Putamen (tissue), 1 donor: ENCODE measurements at places on chromosomes 2 and 18.

- DNase-seq, result no peak
Measured at GRCh38 chr2:9753276-9753600, 90.0 kb upstream of the TAF1B start.

- peak; percentile 45 for DNase-seq
Measured at GRCh38 chr18:21110713-21111345, 784 bp downstream of the ROCK1 start.

DNA sequence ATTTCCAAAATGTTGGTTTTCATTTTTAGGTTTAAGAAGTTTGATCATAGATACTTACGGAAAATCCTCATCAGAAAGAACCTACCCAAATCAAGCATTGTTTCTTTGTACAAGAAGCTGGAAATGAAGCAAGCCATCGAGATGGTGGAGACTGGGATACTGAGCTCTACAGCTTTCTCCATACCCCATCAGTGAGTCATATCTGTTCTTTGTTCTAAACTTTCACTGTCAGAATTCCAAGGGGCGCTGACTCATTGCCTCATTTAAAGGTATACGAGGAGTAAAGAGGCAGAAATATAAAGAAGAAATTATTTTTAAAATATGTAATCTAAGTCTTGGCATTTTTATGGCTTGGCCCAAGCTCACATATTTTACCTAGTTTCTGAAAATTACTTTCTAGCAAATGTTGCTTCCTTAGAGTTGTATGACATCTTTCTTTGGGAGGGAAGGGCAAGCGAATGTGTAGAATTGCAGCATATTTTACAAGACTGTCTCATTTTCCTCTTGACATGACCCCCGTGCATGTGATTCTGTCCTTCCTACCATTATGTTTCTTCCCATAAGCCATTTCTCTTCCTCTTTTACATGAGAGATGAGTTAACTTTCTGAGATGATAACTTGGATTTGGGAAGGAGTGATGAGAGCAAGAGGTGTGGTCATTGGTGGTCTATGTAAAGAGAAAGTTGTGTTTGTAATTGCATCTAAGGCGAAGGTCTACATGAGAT, 41.2 kb downstream of the SLC9A4 start:
- peak; percentile 45 for DNase-seq

DNA sequence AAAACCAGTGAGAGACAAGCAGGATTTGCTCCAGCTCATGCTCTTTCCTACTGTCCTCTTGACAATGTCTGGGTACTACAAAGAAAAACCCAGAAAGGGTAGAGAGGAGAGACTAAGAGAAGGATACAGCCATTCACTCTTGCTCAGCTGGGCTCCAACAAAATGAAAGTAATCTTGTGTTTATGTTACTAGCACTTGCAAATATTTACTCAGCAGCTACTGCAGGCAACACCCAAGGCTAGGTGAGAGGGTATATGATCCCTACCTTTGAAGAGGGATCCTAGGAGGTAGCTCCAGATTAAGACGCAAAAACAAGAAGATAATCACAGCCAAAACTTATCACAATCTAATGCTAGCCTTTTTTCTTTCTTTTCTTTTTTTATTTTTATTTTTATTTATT, 329.6 kb upstream of the ACVR2A start:
- DNase-seq, result no peak

DNA sequence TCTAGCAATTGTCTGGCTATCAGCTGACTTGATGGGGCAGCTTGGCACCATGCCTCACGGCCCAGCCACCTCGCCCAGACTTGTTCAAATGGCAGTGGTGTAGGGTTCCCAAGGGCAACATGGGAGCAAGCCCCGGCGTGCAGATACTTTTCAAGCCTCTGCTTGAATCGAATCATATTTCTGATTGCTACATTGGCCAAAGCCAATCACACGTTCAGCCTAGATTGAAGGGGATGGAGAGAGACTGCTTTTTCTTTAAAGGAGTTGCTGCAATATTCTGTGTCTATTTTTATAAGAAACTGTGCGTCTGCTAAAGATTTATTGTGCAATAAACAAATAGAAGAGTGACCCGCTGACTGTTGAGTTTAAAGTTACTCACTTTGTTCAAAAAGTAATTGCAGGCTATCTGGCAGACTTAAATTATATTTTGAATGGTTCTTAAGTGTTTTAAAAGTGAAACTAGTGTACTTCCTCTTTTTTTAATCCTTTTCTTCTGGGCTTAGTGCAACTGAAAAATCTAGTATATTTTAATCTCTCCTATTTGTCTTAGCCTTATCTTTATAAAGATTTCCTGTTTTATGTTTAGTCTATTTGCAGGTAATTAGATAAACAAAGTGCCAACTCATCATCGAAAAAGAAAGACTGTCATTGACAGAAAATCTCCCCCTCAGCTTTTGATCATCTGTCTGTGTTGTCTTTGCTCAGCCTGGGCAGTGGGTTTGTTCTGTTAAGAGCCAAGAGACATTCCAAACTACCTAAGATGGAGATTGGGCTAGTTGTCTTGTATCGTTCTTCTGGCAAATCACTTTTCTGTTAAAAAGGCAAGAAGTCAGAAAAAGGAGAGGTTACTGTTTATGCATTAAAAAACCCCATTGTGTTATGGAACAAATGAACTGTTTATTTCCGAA, 156.1 kb downstream of the TPGS2 start:
- DNase-seq, result no peak

GRCh38 chr2:229725716-229726574, 11.6 kb upstream of the DNER start:
- no peak for DNase-seq

DNA sequence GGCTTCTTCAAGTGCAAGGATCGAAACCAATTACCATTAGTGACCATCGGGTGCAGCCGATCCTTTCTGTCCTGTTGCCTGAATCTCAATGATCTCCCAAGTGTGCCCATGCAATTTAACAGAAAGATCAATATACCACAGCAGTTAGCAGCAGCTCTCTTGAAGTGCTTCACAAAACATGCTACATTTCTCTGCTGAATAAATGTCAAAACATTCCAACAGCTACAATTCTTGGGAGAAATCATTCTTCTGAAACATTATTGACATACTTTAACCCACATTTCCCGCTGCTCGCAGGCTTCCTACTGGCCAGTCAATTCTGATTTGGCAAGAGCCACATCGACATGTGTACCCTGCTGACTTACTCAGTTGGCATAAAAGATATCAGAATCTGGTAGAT, 907.7 kb downstream of the TMEM182 start:
- DNase-seq, result no peak

DNA sequence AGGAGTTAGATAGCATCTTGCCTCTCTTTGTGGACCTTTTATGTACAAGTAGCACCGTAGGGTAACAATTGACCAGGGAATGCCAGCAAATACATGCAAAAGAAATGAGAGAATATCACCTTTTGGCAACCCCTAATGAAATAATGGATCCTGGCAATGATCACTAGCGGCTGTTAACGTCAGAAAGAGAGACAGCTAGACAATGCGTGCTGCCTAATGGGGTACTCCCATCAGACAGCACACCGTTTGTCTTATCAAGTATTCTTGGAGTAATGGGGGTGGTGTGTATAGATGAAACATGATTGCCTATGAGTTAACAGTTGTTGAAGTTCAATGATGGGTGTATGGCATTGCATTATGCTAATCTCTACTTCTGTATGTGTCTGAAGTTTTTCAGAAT, 1.6 kb downstream of the ELAC1 start:
- peak; percentile 7 for DNase-seq

DNA sequence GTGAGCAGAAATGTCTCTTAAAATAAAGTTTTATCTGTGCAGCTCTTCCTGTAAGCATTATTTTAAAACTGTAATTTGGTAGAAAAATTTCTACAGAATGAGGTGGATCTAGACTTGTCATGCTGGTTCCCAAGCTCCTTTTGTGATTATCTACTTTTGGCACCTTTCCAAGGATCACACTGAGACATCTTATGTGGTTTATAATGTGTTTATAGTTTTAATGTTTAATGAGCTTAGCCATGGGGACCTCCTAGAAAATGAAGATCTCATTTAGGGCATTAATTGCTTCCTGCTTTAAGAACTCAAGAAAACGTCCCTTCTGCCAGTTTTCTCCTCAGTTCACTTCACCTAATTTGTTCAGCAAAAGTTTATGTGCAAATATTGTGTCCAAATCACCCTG, 468.4 kb downstream of the SUCLG1 start:
- no peak for DNase-seq

DNA sequence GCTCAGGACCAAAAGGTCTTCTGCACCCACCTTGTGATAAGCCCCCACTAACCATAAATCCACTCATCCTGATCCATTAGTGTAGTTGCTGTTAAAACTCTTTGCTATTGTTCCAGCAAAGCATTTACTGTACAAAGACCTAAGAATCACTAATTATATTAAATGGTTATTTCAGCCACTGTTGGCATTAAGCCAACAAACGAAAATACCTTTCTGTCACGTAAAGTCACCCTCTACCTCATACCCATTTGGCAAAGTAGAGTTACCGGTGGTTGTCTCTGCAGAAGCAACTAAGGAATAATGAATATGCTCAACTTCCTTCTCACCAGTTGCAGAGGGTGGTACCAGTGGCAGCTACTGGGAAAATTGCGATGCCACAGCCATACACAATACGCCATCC, 224.5 kb downstream of the SP3 start:
- DNase-seq, result no peak

GRCh38 chr18:76715012-76715610, 107.2 kb upstream of the ZNF236 start:
- DNase-seq, result no peak

DNA sequence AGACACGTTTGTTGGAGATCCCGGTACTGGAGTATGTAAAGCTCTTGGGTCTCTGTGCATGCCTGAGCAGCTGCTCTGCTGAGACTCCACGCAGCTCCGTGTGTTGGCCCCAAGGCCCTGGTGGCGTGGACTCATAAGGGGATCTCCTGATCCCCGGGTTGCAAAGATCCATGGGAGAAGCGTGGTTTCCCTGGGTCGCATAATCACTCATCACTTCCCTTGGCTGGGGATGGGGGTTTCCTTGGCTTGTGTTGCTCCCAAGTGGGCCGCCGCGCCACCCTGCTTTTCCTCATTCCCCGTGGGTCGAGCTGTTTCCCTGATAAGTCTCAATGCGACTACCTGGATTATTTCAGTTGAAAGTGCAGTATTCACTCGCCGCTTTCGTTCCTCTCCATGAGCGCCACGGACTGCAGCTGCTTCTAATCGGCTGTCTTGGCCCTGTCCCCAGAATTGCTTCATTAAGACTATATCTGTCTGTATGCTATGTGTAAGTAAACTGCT, 76.0 kb downstream of the EPC2 start:
- no peak for DNase-seq
